ENCODE measurements at places on chromosomes 1 and 21. TPM values are rescaled to one million over a fixed set of nuclear protein-coding genes. Genes with fewer than 3 reads are reported as not detected.

The ANKRD45 gene
- total RNA-seq, result not detected

DNA sequence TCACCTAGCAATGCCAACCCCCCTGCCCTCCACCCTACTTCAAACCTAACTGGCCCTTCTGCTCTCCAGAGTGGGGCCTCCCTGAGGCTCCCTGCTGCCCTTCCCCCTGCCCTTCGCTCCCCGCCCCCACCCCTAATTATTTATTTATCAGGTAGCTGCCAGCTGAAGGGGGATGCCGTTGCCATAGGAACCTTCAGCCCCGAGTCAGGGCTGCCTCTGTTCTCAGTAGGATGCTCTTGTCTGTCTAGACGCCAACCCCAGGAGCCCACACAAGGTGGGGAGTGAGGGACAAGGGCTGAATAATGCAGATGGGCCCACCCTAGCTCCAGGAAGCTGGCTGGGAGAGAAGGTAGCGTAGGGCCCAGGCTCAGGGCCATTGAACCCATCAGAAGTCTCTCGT lies 41.1 kb downstream of the NKAIN1 start:
- no peak overlapping the region for H3K4me3 ChIP-seq
- H3K36me3 ChIP-seq, result no peaks in the 10 kb centered on the region
- no peaks in the 10 kb centered on the region for H3K27me3 ChIP-seq
- H3K27ac ChIP-seq, result no peak overlapping the region
- no peaks in the 10 kb centered on the region for H3K4me1 ChIP-seq
- no peak for DNase-seq

The KMO gene
- not detected for total RNA-seq

DNA sequence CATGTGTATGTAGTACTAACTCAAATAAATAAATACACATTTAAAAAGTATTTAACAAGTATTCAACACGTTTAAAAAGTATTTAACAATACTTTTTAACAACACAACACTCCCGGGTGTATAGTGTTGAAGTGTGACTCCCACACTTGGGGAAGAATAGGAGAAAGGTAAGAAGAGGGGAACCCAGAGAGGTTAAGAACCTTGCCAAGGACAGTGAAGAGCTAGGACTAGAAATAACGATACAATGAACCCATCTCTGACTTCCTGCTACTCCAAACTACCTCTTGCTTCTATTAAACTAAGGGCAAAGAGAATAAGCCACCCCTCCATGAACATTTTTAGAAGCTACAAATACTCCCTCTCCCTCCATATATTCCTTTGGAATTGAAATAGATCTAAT lies 1.7 kb upstream of the GFI1 start:
- peaks cover 30% of the 10 kb centered on the region for H3K4me1 ChIP-seq
- DNase-seq, result no peak
- no peaks in the 10 kb centered on the region for H3K36me3 ChIP-seq
- H3K4me3 ChIP-seq, result no peak overlapping the region
- no peak overlapping the region for H3K27ac ChIP-seq

DNA sequence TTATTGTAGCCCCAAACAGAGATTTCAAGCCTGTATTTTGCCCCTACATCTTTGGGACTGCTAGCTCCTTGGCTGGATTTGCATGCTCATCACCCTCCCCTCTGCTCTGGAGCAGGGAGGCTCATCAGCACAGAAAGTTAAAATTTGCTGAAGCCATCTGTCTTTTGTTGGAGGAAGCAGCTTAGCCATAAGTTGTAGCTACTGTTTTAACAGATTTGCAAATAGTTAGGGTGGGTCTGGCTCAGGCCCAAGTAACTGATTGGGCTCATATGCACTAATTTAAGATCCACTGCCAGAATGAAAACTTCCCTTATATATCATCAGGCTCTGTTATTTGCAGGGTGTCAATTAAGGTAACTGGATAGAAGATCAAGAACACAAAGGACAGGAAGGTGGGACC lies 307.0 kb downstream of the ZP4 start:
- no peaks in the 10 kb centered on the region for H3K27me3 ChIP-seq
- no peak overlapping the region for H3K4me3 ChIP-seq
- no peaks in the 10 kb centered on the region for H3K4me1 ChIP-seq
- H3K36me3 ChIP-seq, result no peaks in the 10 kb centered on the region
- no peak for DNase-seq
- H3K27ac ChIP-seq, result no peak overlapping the region

GRCh38 chr1:204154568-204155255 lies 2.9 kb upstream of the ETNK2 start:
- no peaks in the 10 kb centered on the region for H3K36me3 ChIP-seq
- DNase-seq, result no peak
- H3K4me1 ChIP-seq, result no peaks in the 10 kb centered on the region
- no peak overlapping the region for H3K4me3 ChIP-seq

The IBA57 gene
- total RNA-seq, result 55.6 TPM

GRCh38 chr21:15772654-15773053 lies 42.9 kb downstream of the USP25 start:
- H3K4me3 ChIP-seq, result no peak overlapping the region
- no peaks in the 10 kb centered on the region for H3K4me1 ChIP-seq
- H3K27ac ChIP-seq, result no peak overlapping the region
- H3K36me3 ChIP-seq, result no peaks in the 10 kb centered on the region
- H3K27me3 ChIP-seq, result no peaks in the 10 kb centered on the region

The MTARC2 gene
- 23.7 TPM for total RNA-seq

The KDF1 gene
- total RNA-seq, result not detected

The S100A9 gene
- 764 TPM for total RNA-seq

The KCNJ9 gene
- 1.2 TPM for total RNA-seq

DNA sequence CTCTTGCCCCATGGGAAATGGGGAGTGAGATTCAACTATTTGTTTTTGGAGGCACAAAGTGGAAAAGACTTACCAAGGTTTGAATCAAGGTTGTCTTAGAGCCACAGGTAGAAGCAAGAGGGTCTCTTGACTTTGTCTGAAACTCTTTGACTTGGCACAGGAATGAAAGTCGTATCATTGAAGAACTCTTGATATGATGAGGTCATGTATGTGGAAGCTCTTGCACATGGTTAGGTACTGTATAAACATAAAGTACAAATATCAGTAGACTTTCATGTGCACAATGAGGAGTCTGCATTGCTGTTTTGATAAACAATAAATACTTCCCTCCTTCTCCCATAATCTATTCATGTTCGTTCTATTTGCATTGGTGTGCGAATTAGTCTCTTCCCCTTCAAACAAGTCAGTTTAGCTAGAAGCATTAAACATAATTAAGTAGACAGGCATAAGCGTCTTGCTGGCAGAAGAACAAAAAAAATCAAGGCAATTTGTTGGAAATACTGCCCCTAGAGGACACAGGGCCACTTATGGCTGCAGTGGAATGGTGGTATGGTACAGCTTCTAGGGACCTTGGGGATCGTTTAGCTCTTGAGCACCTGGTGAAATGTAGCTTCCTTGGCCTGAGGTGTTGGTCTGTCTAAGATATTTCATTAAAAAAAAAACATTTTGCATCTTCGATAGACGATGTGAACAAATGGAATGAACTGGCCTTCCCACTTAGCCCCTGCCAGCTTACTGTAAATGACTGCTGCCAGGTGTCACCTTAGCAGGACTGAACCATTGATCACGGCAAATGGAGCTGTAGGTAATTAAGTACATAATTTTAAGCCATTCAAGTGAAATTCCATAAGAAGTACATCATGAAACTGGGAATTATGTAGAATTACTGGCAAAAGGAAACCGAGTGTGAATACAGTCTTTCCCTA lies 218.0 kb upstream of the GALNT2 start:
- no peak overlapping the region for H3K4me3 ChIP-seq
- H3K36me3 ChIP-seq, result no peaks in the 10 kb centered on the region
- H3K4me1 ChIP-seq, result no peaks in the 10 kb centered on the region
- no peak for DNase-seq

- H3K36me3 ChIP-seq, result no peaks in the 10 kb centered on the region
- no peak overlapping the region for H3K27ac ChIP-seq
Observed at GRCh38 chr1:197144570-197145325, 1.7 kb downstream of the ASPM start.

DNA sequence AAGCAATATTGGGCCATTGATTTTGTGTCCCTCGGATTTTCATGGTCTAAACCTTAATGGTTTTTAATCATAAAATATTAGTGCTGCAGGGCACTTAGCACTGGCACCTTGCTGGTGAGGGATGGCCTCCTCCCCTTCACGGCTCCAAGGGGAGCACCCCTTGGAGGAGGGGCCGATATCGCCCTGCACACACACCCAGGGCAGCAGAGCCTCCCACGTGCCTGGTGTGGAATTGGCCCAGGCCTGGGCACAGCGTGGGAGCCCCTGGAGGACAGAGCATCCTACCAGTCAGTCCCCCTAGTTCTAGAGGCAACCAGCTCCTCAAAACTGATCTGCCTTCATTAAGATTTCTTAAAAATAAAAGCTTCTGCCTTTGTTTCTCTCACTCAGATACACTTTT lies 90.7 kb upstream of the CSF3R start:
- no peak overlapping the region for H3K27ac ChIP-seq
- H3K4me1 ChIP-seq, result no peaks in the 10 kb centered on the region
- DNase-seq, result no peak
- no peaks in the 10 kb centered on the region for H3K36me3 ChIP-seq
- no peaks in the 10 kb centered on the region for H3K27me3 ChIP-seq

- no peaks in the 10 kb centered on the region for H3K27me3 ChIP-seq
- H3K36me3 ChIP-seq, result no peaks in the 10 kb centered on the region
- peak; percentile 65 for DNase-seq
- H3K27ac ChIP-seq, result peak overlapping the region; percentile 99
Observed at GRCh38 chr21:45050345-45050796, 24.0 kb upstream of the ADARB1 start.

GRCh38 chr1:28548318-28548717 lies 4.6 kb upstream of the TRNAU1AP start:
- DNase-seq, result no peak
- no peak overlapping the region for H3K27ac ChIP-seq
- no peaks in the 10 kb centered on the region for H3K27me3 ChIP-seq

The KPNA6 gene
- total RNA-seq, result 26.1 TPM

- no peaks in the 10 kb centered on the region for H3K4me1 ChIP-seq
- no peaks in the 10 kb centered on the region for H3K27me3 ChIP-seq
- H3K36me3 ChIP-seq, result no peaks in the 10 kb centered on the region
- no peak within 1 kb of the TSS for H3K4me3 ChIP-seq
Observed at GRCh38 chr1:159826441-159827101, at the start of gene SLAMF8. TSS of gene SLAMF8 (plus strand) at chr1:159826873. CDS start at chr1:159826899, 26 bp downstream.

The TLR5 gene
- 3.9 TPM for total RNA-seq

DNA sequence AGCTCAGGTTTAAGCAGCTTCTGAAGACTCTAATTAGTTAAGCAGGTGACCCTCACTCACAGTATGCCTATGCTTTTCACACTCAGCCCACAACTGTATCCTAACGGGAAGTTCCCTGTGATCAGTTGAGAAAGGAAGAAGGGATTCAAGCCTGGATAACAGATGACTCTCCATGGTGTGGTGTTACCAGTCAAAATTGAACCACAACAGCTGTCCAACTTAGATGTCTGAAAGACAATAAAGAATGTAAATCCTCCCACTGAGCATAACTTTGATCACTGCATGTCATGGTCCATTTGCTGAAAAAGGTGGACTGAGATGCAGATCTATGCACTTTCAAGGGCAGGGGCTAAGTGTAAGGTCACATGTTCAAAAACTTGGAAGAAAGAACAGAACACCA lies 32.3 kb upstream of the DIPK1A start:
- H3K4me1 ChIP-seq, result peaks cover 5% of the 10 kb centered on the region
- no peaks in the 10 kb centered on the region for H3K36me3 ChIP-seq
- DNase-seq, result no peak
- no peak overlapping the region for H3K27ac ChIP-seq
- no peak overlapping the region for H3K4me3 ChIP-seq

- no peak overlapping the region for H3K4me3 ChIP-seq
- H3K36me3 ChIP-seq, result peaks cover 10% of the 10 kb centered on the region
Observed at GRCh38 chr1:12202190-12202497, 27.7 kb upstream of the VPS13D start.

DNA sequence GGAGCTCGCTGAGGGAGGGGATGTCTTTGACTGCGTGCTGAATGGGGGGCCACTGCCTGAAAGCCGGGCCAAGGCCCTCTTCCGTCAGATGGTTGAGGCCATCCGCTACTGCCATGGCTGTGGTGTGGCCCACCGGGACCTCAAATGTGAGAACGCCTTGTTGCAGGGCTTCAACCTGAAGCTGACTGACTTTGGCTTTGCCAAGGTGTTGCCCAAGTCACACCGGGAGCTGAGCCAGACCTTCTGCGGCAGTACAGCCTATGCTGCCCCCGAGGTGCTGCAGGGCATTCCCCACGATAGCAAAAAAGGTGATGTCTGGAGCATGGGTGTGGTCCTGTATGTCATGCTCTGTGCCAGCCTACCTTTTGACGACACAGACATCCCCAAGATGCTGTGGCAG lies 1.4 kb downstream of the TSSK3 start:
- no peak overlapping the region for H3K4me3 ChIP-seq
- DNase-seq, result no peak
- H3K36me3 ChIP-seq, result peaks cover 50% of the 10 kb centered on the region
- no peak overlapping the region for H3K27ac ChIP-seq

GRCh38 chr1:94919241-94920030 lies 7.5 kb downstream of the CNN3 start:
- peak overlapping the region; percentile 98 for H3K4me3 ChIP-seq
- no peaks in the 10 kb centered on the region for H3K36me3 ChIP-seq
- peaks cover 12% of the 10 kb centered on the region for H3K4me1 ChIP-seq
- no peaks in the 10 kb centered on the region for H3K27me3 ChIP-seq
- H3K27ac ChIP-seq, result peak overlapping the region; percentile 25

The RGS7 gene
- total RNA-seq, result not detected

- no peaks in the 10 kb centered on the region for H3K36me3 ChIP-seq
- no peaks in the 10 kb centered on the region for H3K27me3 ChIP-seq
- no peak overlapping the region for H3K4me3 ChIP-seq
Observed at GRCh38 chr21:41283211-41283818, 33.3 kb upstream of the FAM3B start.

The WNT4 gene
- not detected for total RNA-seq

- H3K36me3 ChIP-seq, result no peaks in the 10 kb centered on the region
- H3K27ac ChIP-seq, result no peak overlapping the region
- H3K4me1 ChIP-seq, result no peaks in the 10 kb centered on the region
- H3K4me3 ChIP-seq, result no peak overlapping the region
- no peaks in the 10 kb centered on the region for H3K27me3 ChIP-seq
Observed at GRCh38 chr1:29549001-29549400, 312.7 kb downstream of the PTPRU start.
